ENCODE measurements at places on chromosomes 4 and X.

DNA sequence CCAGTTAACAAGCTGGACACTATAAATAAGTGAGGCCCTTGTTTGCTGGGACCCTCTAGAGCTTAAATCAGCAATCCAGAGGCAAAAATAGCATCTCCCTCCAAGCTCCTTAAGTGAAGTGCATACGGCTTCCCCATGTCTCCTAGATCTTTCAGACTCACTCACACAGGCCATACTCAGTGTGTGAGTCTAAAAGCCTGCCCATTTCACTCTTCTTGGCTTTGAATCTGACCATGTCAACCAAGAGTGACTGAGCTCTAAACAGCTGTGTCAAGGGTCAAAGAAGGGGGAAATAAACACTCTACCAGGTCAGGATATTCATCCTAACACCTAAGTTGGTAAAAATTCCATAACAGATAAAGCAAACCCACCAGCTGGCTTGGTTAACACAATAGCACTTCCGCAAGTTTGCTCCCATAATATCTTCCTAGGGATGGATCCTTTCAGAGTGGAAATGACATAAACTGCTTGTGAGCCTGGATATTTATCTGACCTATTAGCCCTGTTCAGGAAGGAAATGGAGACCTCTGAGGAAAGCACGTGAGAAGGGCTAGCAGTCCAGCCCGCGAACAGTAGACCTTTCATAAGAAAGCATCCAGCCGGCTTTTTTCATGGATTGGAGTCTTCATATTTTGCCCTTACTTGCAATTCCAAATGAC is 65.6 kb downstream of the MID1 start:
- DNase-seq, result no peak

DNA sequence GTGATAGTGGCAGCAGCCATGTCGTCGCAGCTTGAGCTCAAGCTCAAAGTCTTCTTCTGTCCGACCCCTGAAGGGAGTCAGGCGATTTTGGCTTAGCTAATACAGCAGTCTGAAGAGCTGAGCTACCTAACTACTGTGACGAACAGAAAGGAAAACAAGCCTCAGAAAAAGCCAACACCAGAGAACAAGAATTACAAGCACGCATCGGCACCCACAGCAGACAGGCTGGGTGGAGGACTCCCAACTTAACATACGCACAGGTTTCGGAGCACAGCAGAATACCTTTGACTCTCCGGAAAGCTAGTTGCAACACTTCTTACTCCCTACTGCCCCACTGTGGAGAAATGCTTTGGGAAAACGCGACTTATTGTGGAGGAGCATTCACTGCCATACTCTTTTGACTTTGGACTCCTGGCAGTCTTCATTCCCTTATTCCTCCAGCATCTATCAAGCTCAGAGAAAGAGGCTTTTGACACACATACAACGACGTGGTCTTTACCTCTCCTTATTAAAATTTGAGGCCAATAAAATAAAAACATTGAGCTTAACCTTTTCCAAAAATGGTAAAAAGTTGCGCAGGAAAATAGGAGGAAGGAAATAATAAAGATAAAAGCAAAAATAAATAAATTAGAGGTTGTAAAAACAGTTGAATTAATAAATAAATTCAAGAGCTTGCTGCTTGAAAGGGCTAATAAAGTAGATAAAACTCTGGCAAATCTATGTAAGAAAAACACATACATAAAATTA is 41.3 kb upstream of the GPC3 start:
- no peak for DNase-seq

GRCh38 chr4:78069859-78070258 is 12.7 kb downstream of the FRAS1 start:
- no peak for DNase-seq

GRCh38 chr4:32226204-32226603 is 1506.0 kb downstream of the PCDH7 start:
- no peak for DNase-seq

GRCh38 chr4:105276361-105277104 is 129.9 kb downstream of the TET2 start:
- no peak for DNase-seq

DNA sequence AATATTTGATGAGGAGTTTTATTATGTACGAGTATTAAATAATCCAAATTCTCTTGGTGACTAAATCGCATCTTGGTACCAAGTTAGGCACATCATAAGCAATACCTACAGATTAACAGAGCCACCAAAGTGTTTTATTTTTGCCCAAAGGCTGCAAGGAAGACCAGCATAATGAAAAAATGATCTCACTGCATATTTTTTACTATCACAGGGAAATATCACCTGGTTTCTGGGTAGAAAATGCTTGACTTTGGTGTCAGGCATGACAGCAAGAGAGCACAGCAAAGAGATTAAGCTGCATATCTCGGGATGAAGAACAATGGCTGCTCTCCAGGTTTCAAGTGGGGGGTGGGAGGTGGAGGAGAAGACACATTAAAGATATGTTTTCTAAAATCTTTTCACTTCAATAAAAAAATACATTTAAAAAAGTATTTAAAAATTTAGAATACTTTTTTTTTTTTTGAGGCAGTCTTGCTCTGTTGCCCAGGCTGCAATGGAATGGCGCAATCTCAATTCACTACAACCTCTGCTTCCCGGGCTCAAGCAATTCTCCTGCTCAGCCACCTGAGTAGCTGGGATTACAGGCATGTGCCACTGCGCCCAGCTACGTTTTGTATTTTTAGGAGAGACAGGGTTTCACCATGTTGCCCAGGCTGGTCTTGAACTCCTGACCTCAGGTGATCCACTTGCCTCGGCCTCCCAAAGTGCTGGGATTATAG is 86.1 kb downstream of the FRYL start:
- no peak for DNase-seq

DNA sequence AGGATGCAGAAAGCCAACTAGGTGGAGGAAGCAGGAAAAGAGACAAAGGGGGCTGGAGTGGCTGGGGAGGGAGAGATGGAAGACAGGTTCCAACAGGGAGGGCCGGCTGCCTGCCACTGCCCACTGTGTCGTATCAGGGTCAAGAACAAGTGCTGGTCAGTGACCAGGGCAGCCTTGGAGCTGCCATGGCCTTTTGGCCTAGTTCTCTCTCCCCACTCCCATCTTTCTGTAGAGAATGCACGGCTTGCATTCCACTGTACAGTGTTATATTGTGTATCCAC is 11.9 kb downstream of the L1CAM start:
- no peak for DNase-seq

DNA sequence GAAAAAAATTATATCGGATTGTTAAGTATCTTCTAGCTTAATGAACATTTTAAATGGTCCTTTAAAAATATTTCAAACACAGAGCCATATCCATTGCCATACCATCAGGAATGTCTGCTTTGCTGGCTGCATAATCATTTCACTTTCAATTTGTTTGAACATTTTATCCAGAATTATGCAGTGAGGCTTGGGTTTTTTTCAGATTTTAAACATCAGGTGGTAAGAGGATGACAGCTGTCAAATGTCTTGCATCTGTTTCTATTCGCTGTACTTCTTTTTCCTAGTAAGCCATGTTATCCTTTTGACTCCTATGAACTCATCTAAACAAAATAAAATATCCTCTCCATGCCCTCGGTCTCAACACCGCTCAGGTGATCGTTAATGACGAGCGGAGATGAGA is 802 bp downstream of the RFC1 start:
- no peak for DNase-seq

- DNase-seq, result no peak
Measured at GRCh38 chr4:95830651-95831050, 9.2 kb upstream of the PDHA2 start.

DNA sequence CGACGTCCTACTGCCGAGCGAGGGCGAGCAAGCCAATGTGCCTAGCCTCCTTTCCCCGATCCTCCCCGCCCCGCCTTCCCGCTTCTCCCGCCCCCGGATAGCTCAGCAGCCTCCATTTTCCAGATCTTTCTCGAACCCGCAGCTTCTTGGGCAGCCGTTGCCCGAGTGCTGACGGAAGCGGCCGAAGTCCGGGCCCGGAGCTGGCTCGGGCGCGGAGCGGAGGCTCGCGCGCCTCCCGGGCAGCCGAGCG is 172 bp upstream of the HSPA4L start:
- peak; percentile 44 for DNase-seq

- DNase-seq, result no peak
Measured at GRCh38 chrX:153766098-153766817, 2.2 kb downstream of the PLXNB3 start.

DNA sequence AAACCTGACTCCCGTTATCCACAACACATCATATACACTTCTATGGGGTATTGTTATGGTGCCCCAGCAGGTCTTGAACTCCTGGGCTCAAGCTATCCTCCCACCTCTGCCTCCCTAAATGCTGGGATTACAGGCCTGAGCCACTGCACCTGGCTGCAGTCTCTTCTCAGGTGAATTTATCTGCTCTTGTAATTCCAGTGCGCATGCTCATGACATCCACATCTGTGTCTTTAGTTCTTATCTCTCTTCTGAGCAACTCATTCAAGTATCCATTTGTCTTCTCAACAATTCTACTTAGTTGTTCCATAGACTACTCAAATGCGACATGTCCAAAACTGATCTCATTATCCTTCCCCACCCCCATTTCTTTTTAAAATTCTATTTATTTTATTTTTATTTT is 20.5 kb upstream of the MID2 start:
- no peak for DNase-seq

- DNase-seq, result no peak
Measured at GRCh38 chr4:106851726-106852125, 184.4 kb downstream of the DKK2 start.
